ENCODE measurements at places on chromosomes 3 and 15. TPM values are rescaled to one million over a fixed set of nuclear protein-coding genes. Genes with fewer than 3 reads are reported as not detected.

Gene GNAT1
- not detected for total RNA-seq

Gene RARB
- 9.4 TPM for total RNA-seq

DNA sequence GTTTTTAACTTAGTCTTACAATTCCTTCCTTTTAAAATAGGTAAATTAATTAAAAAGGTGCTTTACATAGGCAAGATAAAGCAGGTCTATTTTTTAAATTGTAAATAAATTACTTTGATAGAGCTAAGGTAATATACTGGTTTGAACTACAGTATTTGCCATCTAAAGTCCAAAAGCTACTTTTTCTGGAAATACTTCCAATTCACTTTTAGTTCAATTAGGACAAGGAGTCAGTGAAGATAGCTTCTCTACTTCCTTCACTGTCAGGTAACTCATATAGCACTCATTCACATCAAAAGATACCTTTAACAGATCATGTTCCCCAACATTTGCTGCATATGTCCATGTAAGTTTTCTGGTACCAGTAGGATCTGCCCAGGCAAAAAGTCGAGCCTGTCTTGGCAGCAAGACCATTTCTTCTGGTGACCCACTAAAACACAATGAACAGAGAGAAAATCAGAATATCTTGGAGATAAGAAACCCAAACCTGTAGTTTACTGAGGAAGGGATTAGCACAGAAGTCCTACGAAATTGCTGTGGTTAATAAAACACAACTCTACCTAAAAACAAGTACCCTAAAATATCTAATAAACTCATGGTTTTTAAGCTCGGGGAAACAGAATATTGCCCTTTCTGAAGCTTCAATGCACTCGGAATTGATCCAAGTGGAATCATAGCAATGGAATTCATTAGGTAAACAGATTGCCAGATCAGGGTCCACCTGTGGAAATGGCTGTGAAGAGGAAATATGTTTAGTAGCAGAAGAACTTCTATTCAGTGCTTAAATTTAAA lies 153.1 kb downstream of the VPS13C start:
- H3K4me3 ChIP-seq = no peak overlapping the region
- no peak overlapping the region for H3K27ac ChIP-seq
- H3K4me1 ChIP-seq = no peaks in the 10 kb centered on the region
- H3K27me3 ChIP-seq = no peaks in the 10 kb centered on the region

Gene IMPDH2
- 560 TPM for total RNA-seq

Gene GHRL
- not detected for total RNA-seq

DNA sequence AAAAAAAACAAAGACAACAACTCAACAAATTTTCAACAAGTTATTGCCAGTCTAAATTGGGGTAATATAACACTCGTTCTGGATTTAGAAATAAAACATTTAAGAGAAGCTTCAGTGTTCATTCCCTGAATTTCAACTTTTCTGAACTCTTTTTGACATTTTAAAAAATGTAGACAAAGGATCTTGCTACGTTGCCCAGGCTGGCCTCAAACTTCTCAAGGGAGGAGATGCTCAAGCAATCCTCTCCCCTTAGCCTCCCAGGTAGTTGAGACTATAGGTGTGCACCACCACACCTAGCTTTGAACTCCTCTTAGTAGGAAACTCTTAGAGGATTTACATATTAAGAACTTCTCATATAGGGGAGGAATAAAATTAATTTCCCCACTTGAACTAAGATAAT lies 91.9 kb downstream of the AKAP13 start:
- no peak overlapping the region for H3K4me3 ChIP-seq
- H3K27ac ChIP-seq = no peak overlapping the region
- DNase-seq = no peak
- no peaks in the 10 kb centered on the region for H3K27me3 ChIP-seq
- peaks cover 12% of the 10 kb centered on the region for H3K4me1 ChIP-seq

DNA sequence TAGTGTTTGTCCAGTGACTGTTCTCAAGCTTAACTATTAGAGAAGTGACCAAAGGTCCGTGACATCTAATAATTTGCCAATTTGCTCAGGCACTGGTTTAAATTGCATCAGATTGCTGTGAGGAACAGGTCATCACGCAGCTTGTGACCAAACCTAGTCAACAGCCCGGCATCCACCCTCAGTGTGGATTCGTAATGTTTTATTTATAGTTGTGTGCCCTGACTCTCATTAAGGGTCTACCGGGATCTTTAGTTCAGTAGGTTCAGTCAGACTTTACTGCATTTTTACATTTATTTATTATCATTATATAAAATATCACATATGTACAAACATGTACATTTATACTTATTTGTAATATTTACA lies 46.4 kb upstream of the PGPEP1L start:
- H3K27ac ChIP-seq = no peak overlapping the region
- peak; percentile 27 for DNase-seq
- H3K36me3 ChIP-seq = no peaks in the 10 kb centered on the region
- no peaks in the 10 kb centered on the region for H3K4me1 ChIP-seq
- H3K4me3 ChIP-seq = no peak overlapping the region

GRCh38 chr3:151421938-151422337 lies 37.4 kb upstream of the P2RY12 start:
- no peaks in the 10 kb centered on the region for H3K36me3 ChIP-seq
- DNase-seq = no peak
- no peaks in the 10 kb centered on the region for H3K27me3 ChIP-seq
- H3K4me1 ChIP-seq = peaks cover 5% of the 10 kb centered on the region
- no peak overlapping the region for H3K4me3 ChIP-seq
- H3K27ac ChIP-seq = no peak overlapping the region

DNA sequence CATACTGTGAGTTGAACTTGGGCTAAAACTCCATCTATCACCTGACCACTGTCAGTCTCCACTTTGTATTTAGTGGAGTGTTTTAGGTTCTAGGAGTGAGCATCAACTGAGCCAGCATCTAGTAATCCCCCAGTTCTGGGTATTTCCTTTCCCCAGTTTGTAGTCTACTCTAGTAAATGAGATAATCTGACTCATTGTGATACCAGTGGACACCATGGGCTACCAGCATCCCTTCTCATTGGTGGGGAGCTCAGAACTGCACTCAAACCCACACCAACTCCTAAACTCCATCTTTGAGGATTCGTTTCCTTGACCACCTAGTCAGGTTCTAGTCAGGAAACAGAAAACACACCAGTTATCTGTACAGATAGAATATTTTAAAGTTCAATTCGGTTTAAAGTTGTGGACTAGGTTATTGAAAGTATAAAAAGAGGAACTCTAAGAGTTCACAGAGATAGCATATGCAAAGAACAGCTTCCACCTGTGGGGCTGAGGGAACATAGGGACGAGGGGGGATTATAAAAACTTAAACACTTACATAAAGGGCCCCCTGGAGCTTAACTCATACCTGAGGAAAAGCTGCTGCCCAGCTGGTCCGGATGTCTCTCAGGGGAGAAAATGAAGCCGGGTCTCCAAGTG lies 36.0 kb downstream of the LEO1 start:
- H3K27ac ChIP-seq = no peak overlapping the region
- peaks cover 1% of the 10 kb centered on the region for H3K36me3 ChIP-seq
- H3K4me1 ChIP-seq = no peaks in the 10 kb centered on the region
- DNase-seq = no peak

GRCh38 chr3:37864904-37865303 lies 3.2 kb downstream of the CTDSPL start:
- H3K36me3 ChIP-seq = no peaks in the 10 kb centered on the region
